ENCODE measurements at places on chromosomes 11 and 22. TPM values are rescaled to one million over a fixed set of nuclear protein-coding genes. Genes with fewer than 3 reads are reported as not detected.

GRCh38 chr11:87493516-87493915, 455.8 kb downstream of the TMEM135 start:
- no peak for DNase-seq

GRCh38 chr22:24744638-24745037, 29.9 kb downstream of the PIWIL3 start:
- DNase-seq: no peak

- DNase-seq: no peak
These were observed 89.2 kb downstream of the PLEKHA7 start for GRCh38 chr11:16924826-16925560.

DNA sequence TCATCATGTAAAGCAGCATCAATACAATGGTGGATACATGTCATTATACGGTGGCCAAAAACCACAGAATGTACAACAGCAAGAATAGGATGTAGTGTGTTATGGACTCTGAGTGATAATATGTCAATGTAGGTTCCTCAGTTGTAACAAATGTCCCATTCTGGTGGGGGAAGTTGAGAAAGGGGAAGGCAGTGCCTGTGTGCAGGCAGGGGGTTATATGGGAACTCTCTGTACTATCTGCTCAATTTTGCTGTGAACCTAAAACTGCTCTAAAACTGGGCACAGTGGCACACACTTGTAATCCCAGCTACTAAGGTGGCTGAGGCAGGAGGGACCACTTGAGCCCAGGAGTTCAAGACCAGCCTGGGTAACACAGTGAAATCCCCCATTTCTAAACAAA, 5.9 kb downstream of the CHKA start:
- DNase-seq: no peak

GRCh38 chr11:78226684-78227680, 38.3 kb downstream of the USP35 start:
- DNase-seq: no peak

- no peak for DNase-seq
These were observed 10.4 kb upstream of the RASL10A start for GRCh38 chr22:29325785-29326315.

- no peak for DNase-seq
These were observed 365.7 kb upstream of the CADM1 start for GRCh38 chr11:115869780-115870431.

DNA sequence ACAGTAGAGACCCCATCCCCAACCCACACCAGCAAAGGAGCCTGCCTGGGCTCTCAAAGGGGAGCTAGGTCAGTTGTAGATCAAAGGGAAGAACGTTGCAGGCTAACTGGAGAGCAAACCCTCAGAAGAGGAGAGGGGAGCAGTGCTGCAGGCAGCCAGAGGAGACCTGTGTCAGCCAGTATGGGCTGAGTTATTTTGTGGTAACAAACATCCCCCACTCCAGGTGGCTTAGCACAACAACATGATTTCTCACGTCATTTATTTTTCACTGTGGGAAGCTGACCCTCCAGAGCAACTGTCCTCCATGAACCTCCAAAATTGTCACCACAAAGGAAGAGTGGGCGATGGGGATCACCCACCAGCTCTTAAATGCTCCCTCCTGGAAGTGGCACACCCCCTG, 19.8 kb upstream of the SHANK2 start:
- no peak for DNase-seq

DNA sequence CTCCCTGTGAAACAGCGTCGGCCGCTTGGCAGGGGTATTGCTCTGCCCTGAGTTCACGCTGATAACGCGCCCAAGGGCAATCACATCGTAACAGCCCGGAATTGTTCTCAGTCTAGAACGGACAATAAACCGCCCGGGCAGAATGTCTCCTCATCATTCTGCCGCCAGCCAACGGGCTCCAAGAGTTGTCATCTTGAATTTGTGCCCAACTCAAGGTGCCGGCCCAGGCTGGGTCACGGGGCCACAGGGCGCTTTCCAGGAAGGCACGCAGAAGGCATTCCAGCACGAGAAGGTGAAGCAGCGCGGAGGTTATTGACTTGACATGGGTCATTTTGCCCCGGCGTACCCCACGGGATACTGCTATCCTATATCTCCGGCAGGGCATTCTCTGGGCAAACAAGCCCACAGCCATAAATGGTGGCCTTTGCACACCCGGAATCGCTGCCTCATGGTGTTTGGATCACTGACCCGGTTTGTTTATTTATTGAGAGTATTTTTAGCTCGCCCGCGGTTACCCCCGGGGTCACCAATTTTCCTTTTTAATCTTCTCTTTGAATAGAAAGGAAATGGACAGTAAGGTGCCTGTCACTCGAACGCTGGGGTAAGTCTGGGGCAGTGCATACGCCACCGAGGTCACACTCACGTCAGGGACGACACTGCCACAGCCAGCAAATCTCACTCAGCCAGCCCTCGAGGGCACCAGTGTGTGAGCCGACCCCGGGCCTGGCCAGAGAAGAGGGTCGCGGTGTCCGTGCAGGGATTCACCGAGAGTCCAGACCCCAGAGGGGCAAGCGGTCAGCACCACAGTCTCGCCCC, 72.4 kb upstream of the FGF3 start:
- DNase-seq: no peak

GRCh38 chr22:11605468-11605981, 3922.5 kb upstream of the OR11H1 start:
- no peak for DNase-seq

- no peak for DNase-seq
These were observed 811.1 kb upstream of the RAG2 start for GRCh38 chr11:37409124-37409523.

- DNase-seq: no peak
These were observed 48.2 kb downstream of the ALG9 start for GRCh38 chr11:111823131-111823530.

DNA sequence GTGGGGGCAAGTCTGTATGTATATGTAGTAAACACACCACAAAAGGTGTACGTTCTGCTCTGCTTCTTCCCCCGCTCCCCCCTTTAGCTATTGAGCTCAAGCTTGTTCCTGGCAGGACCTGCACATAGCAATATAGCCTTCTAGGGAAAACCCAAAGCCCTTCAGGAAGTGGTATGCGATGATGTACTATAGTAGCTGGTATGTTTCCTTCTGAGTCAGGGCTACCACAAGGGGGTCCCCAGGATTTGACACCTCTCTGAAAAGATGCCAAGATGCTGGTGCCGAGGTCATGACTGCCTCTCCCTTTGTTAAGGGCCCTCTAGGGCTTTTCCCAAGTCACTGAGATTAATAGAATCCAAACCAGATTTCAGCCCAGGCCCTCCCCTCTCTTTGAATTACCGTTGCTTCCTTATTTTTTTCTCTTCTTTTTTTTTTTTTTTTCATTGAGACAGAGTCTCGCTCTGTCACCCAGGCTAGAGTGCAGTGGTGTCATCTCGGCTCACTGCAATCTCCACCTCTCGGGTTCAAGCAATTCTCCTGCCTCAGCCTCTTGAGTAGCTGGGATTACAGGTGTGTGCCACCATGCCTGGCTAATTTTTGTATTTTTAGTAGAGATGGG, 268.4 kb downstream of the ETS1 start:
- peak; percentile 50 for DNase-seq

GRCh38 chr11:3121416-3121815, 43.7 kb downstream of the OSBPL5 start:
- DNase-seq: no peak

GRCh38 chr11:95453616-95454171, 222.7 kb upstream of the SESN3 start:
- DNase-seq: no peak

GRCh38 chr11:16346975-16347374, 9.4 kb downstream of the SOX6 start:
- no peak for DNase-seq

DNA sequence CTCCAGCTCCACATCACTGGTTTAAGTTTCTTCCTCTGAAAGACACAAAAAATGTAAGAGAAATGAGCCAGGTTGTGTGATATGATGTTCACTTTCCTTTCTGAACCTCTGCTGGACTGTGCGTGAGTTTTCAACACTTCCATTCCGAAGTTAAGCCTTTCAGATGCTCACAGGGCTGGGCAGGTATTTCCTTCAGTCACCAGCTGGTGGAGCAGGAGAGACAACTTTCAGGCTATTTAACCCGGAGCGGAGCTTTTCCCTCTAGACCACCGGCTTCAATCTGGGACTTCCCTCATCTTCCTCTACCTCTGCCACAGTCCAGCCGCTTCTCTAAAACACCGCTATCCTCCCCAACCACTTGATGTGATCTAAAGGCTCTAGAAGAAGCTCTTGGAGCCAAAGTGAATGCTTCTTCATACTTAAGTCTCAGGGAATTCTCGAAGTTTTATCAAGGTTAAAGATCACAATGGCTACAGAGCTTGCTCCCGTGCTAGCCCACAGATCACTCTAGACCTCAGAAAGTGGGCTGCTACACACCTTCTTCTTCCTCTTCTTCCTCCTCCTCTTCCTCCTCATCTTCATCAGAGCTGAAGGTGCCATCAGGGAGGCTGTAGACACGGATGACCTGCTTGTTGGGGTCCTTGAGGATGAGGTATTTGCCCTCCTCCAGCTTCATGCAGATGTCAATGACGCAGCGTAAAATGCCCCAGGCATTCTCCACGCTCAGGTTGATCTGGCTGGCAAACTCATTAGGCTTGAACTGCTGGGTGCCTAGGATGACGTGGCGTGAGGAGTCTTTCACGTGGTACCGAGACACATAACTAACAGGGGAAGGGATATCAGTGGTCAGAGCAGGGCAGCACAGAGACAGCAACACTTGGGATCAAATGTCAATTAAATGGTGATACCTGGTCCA, 4.4 kb upstream of the FOXRED2 start:
- no peak for DNase-seq

GRCh38 chr11:92399705-92400104, 175.1 kb downstream of the FAT3 start:
- DNase-seq: no peak

Gene SNAP29
- 16.5 TPM for total RNA-seq

Gene LIPT2
- total RNA-seq: 9.4 TPM

Gene THRSP
- total RNA-seq: not detected

Gene OR51B4
- total RNA-seq: not detected

Gene TRIM48
- total RNA-seq: not detected

Gene FXYD6
- not detected for total RNA-seq

Gene PHLDA2
- total RNA-seq: 0.61 TPM

Gene LPXN
- 31.3 TPM for total RNA-seq

Gene KRTAP5-7
- not detected for total RNA-seq

Gene MMP12
- not detected for total RNA-seq

Gene SCN4B
- not detected for total RNA-seq

Gene VPREB1
- total RNA-seq: not detected

Gene CD248
- total RNA-seq: 39.3 TPM

Gene DDTL
- total RNA-seq: not detected

Gene PEX16
- 55.6 TPM for total RNA-seq

All from CD8-positive, alpha-beta T cell (primary cell).